Stimulated activated naive CD8-positive, alpha-beta T cell treated with anti-CD3 and anti-CD28 coated beads, Interleukin-15, Interleukin-2, amounts not matched to agents 100 U/mL and 50 U/mL, for 24 hours (primary cell): ENCODE measurements at places on chromosomes 3 and 15.

DNA sequence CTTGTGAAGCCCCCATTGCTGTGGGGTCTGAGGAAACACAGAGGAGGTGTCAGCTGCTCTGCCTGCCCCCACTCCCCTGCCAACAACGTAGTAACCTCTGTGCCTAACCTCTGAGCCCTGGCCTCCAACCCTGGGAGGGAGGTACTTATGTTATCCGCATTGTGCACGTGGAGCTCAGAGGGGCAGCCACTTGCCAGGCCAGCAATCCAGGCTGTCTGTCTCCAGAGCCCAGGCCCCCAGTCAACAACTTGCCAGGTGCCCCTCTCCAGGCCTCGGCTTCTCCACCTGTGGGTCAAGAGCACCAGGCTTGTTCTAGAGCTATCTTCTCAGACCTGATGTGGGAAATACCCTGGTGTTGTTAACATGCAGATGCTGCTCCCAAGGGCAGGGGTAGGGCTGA is 2.7 kb downstream of the TPRA1 start:
- no peak for DNase-seq

DNA sequence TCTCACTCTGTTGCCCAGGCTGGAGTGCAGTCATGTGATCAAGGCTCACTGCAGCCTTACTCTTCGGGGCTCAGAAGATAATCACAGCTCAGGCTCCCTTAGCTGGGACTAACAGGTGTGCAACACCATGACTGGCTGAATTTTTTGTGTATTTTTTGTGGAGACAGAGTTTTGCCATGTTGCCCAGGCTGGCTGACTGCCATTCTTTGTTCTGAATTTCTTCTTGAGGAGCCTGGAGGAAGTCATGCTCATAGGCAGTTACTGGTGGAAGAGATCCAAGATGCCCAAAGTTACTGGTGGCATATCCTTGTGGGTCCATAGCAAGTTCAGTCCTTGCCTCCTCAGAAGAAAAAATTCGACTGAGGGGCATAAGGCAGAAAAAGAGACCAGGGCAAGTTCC is 16.6 kb upstream of the UBP1 start:
- DNase-seq = no peak

GRCh38 chr3:193732391-193732790 is 139.4 kb downstream of the OPA1 start:
- DNase-seq = no peak

DNA sequence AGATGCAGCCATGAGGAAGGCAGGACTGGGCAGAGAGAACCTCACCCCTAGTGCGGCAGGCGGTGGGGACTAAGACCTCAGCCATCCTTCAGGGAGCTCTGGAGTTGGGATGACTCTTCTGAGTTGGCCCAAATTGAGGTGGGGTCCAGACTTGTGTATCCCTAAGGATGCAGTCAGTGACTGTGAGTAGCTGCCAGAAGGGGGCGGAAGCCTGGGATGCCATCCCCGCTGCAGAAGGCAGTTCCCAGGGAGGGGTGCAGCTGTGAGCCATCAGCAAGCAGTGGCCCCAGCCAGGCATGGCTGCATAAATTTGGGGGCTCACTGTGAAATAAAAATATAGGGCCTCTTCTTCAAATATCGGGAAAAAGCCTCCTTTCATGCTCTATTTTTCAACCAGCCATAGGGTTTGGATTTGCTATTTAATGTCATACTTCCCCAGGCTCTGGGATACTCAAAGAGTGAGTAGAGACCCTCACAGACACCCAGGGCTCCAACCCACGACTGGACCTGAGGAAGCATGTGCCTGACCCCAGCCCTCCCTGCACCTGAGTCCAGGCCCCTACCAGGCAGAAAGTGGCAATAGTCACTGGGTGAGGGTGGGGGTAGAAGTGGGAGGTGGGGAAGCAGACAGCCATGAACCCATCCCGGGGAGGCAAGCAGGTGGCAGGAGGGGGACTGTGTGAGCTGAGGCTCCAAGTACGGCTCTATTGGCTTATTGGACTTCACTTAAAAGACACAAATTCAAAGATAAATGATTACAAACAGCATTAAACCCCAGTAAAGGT is 30.5 kb downstream of the GRK7 start:
- DNase-seq = no peak

DNA sequence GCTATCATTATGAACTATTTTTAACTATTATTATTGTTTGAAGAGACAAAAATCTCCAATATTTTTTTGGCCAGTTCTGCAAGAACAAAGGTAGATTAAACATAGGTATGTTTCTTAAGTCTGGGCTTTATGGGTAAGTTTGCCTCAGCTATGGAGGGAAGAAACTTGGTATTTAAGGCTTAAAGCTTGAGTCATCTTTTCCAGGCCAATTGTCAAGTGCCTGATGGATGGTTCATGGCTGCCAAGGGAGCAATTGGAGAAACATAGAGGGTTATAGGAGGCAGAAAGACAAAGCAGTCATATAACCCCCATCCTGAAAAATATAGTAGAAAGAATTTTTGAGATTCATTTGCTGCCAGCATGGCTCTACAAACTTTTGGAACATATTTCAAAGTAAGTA is 7.2 kb upstream of the STAC start:
- DNase-seq = no peak
